ENCODE measurements at places on chromosomes 2 and 18.
A peak's percentile ranks its signal among the peaks of the same experiment; 100 is the strongest.

DNA sequence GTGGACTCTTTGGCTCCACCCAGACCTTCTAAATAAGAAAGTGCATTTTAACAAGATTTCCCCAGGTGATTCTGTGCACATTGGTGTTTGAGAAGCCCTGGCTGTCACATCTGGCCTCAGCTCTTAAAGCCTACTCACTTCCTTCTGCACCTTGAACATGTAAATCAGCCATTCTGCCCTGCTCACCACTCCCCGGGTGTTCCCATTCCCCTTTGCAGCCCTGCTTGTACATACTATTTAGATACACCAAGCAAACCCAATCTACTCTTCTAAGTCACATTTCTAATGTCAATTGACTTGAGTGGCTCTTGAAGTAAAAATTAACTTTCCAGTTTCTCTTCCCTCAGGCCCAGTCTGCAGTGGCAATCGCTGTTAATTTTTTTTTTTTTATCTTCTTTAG lies 13.1 kb upstream of the SCN1A start:
- no peak for DNase-seq

DNA sequence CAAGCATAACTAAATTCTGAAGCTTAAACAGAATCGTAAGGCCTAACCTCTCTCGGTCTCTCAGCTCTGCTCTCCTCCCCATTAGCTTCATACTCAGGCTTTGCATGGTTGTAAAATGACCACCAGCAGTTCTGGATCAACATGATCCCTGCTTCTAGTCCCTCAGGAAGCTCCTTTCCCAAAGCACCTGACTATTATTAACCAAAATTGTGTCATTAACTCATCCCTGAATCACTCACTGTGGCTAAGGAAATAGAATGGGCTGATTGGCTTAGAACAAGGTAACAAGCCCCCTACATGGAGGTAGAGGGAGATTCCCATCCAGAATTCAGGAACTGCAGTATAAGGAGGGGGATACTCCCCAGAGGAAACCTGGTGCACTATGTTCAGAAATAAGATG lies 448.3 kb downstream of the ARHGAP15 start:
- no peak for DNase-seq

DNA sequence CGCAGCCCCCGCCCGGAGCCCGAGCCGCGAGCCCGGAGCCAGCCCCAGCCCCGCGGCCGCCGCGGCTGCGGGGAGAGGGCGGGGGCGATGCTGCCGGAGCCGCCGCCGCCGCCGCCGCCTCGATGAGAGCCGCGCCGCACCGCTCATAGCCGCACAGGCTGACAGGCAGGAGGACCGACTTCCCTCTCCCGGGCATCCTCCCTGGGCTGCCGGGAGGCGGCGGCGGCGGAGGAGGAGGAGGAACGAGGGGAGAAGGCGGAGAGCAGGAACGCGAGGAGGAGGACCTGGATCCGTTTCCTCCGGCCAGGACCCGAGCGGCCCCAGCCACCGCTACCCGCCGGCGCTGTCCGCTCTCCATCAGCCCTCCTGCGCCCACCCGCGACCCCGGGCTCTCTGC lies 370 bp downstream of the KLHL29 start:
- peak; percentile 38 for DNase-seq

DNA sequence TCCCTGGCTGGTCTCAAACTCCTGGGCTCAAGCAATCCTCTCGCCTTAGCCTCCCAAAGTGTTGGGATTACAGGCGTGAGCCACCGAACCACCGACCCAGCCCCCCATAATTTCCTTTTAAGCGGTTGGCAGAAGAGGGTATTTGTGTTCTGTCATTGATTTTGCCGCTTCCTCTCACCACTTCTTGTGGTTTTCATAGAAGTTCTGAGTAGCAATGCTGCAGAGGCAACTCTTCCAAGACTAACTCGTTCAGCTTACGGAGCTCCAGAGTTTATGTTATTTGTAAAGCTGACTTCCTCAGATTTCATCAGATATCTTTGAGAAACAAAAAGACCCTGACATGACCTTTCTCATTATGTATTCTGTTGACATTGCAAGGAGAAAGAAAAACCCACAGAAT lies 261.4 kb upstream of the KCNJ3 start:
- no peak for DNase-seq

GRCh38 chr18:62407660-62408059 lies 82.5 kb downstream of the TNFRSF11A start:
- DNase-seq, result no peak

GRCh38 chr2:16172324-16173175 lies 232.2 kb downstream of the MYCN start:
- DNase-seq, result no peak

DNA sequence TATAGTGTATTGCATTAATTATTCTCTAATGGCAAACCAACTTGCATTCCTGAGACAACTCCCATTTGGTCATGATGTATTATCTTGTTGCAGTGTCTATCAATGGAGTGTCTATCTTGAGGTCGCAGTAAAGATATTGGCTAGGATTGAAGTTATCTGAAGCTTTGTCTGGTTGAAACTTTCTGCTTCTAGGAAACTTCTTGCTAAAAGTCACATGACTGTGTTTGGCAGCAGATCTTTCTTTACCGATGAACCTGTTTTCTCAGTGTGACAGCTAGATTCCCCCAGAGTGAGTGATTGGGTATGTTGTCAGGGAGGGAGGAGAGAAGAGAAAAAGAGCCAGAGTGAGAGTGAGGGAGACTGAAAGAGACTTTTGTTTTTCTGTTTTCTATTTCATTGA lies 119.6 kb downstream of the QPCT start:
- no peak for DNase-seq

DNA sequence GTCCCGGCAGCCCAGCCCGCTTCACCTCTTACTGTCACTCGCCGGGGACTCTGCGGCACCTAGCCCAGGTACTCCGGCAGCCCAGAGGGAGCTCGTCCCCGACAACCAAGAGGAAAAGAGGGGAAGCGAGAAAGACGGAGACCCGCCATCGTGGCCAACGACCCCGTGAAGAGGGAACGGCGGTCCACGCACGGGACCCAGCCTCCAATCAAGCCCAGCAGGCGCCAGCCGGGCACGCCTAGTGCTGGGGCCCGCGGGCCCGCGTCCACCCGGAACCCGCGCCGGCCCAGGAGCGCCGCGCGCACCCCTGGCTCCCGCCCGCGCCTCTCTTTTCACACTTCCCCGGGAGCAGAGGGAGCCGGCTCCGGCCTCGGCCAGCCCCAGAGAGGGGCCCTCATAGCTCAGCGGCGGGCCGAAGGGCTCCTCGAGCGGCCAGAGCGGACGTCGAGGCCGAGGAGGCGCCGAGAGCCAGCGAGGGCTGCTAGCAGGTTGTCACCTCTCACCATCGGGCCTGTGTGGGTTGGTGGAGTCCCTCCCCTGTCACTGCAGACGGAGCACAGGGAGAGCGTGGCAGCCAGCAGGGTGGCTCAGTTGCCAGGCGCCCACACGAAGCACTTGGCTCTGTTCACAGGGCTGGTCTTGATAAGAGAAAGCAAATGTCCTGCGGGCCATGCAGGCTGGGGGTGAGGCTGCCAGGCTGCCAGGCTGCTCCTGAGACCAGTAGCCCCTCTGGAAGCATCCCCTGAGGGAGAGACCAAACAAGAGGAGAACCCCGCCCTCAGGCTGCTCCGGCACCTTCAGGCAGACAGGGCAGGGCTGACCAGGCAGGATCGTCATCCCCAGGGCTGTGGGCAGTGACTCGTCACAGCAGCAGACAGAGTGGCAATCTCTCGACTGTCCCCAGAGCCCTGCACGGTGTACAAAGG lies 36.9 kb upstream of the KLF11 start:
- DNase-seq, result no peak

GRCh38 chr2:15034246-15034645 lies 401.7 kb downstream of the LRATD1 start:
- no peak for DNase-seq

- DNase-seq, result peak; percentile 14
These were observed 33.4 kb downstream of the TRABD2A start for GRCh38 chr2:84847326-84848050.

- DNase-seq, result no peak
These were observed 52.8 kb downstream of the MARCO start for GRCh38 chr2:118994778-118995177.

- DNase-seq, result no peak
These were observed 115.8 kb upstream of the PDE1A start for GRCh38 chr2:182542501-182543258.

- no peak for DNase-seq
These were observed 25.3 kb upstream of the UBE2E3 start for GRCh38 chr2:180955101-180955500.

DNA sequence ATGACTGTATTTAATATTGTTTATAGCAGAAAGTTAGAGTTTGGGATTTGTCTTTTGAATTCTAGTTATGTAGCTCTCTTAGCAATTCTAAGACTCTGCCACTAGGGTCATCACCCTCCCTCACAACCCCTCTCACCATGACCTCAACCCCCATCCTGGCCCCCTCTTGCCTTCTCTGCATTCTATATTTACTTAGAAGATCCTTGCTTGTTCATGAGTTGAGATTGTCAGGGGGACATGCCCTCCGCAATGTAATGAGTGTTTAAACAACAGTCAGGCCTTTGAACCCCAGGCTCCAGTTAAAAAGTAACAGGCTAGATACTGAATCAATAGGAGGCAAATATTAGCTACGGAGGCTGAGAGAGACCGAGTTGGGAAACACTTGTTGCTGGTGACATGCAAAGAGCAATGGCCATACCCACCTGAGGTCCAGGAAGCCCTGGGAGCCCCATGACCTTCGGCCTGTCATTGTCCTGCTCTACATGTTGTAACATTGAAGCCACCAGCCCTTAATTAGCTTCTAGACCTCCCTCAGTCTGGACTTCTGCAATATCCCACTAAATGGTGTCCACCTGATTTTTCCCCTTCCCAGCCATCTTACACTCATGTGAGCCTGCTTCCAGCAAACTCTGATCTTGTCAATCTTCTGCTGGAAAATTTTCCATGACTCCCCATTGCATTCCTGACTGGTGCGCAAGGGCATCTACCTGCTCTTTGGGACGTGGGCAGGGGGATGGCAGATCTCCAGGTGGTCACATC lies 221.1 kb downstream of the ALPK2 start:
- DNase-seq, result no peak

- no peak for DNase-seq
These were observed 49.7 kb downstream of the TNS1 start for GRCh38 chr2:217953011-217953481.

DNA sequence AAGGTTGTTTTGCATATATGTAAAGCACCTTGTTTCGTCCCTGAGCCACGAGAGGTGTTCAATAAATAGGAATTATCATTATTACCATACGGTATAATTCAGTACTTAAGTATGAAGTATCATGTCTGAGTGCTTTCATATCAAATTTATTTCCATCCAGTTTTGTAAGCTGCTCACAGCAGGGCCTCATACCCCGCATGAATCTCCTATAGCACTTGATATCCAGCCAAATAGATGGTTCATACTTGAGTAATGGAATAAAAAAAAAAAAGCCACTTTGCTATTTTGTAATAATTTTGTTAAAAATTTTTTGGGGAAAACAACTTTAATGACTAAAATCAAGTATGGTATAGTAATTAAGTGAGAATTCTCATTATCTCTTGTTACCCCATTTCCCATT lies 160.8 kb upstream of the NOSTRIN start:
- no peak for DNase-seq

GRCh38 chr2:273333-273732 lies 8.6 kb downstream of the ACP1 start:
- DNase-seq, result no peak

DNA sequence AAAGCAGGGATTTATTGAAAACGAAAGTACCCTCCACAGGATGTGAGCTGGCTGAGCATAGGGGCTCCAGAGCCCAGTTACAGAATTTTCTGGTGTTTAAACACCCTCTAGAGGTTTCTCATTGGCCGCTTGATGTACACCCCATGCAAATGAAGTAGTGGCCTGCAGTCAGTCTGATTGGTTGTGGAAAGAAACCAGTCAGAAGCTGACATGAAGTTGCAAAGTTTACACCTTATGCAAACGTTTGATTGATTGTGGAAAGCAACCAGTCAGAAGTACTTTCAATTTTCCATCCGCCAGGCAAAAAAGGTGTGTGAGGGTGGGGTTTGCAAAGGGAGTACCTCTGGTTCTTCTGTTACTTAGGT lies 62.3 kb downstream of the VWA3B start:
- peak; percentile 68 for DNase-seq

GRCh38 chr2:170324640-170325046 lies 146.7 kb downstream of the MYO3B start:
- peak; percentile 34 for DNase-seq

DNA sequence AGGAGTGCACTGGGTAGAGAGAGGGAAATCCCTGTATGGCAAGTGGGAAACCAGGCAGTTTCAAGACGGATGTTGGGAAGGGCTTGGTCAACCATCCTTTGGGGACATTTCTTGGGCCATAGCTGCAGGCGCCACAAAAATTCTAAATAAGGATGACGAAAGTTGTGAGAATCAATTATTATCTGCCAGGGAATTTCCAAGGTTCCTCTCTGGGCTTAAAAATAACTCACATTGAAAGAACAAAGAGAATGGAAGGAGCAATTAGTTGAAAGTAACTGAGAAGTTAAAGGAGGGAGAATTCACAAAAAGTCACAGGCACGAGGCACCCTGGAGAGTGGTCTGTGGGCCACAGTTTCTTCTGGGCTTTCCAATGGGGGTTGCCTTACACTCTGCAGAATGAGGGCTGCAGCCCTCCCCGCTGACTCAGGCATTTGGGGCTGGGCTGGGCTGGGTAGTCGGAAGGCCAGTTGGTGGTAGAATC lies 195.7 kb downstream of the SMAD7 start:
- DNase-seq, result no peak

- DNase-seq, result peak; percentile 32
These were observed 25.5 kb downstream of the LNPK start for GRCh38 chr2:175976391-175977157.

DNA sequence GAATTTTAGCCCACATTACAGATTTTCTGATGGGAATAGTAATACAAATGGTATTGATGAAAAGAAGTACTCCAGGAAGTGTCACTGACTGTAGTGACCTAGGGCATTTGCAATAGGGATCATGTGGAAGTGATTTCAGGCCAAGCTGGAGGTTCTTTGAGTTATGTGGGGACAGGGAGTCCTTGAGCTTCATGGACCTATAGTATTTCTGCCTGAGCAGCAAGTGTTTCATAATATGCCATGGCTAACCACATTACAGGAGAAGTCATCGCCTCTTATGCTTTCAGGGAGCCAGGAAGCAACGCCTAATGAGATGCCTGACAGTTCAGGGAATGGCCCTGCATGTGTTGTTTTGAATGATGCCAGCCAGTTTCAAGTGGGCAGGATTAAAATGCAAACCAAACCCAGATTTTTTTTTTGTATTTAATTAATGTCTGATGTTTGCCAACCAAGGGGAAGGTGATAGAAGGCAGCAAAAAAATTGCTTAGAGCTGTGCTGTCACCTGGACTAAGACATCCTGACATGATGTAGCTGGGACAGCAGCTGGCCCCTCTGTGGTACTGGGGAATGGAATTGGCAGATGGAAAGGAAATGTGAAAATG lies 109.5 kb downstream of the RAPGEF4 start:
- DNase-seq, result no peak

- DNase-seq, result peak; percentile 93
These were observed 12.2 kb downstream of the SH3BP4 start for GRCh38 chr2:234963773-234964615.

- no peak for DNase-seq
These were observed 45.1 kb upstream of the HPCAL1 start for GRCh38 chr2:10257500-10258147.

DNA sequence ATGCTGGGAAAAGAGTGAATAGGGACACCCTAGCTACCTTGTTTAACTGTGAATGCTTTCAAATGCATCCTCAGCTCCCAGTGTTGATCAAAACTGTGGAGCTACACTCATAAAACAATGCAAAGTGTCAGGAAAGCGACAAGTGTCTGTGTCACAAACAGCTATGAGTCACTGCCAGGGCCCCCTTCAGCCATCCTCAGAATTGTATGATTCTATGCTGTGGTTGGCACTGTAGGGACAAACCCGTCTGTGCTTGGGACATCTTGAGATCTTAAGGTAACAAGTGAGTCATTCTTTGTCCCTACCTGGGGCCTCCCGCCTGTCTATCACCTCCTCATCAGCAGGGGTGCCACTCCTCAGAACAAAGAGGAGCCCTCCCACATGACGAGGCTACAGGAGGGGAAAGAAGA lies 42.4 kb downstream of the KLF7 start:
- DNase-seq, result no peak
